COR-L47 (cell line): ENCODE measurements at places on chromosomes 1 and 21.

GRCh38 chr21:28632755-28633408 lies 359.8 kb downstream of the LTN1 start:
- DNase-seq = no peak

DNA sequence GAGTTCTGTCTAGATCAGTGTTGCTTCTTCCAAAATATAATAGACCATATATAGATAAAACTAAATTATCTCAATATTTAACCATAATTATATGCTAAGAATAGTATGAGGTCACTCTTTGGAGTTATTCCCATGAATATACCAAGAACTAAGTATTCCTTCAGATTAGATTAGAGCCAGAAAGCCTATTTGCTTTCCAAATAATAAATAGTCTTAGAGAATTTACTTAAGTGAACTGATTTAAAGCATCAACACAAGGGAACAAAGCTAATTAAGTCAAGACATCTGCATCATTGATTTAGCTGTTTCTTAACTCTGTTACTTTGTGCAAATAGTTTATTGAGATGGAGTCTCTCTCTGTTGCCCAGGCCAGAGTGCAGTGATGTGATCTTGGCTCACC lies 35.7 kb downstream of the FNBP1L start:
- DNase-seq = no peak

DNA sequence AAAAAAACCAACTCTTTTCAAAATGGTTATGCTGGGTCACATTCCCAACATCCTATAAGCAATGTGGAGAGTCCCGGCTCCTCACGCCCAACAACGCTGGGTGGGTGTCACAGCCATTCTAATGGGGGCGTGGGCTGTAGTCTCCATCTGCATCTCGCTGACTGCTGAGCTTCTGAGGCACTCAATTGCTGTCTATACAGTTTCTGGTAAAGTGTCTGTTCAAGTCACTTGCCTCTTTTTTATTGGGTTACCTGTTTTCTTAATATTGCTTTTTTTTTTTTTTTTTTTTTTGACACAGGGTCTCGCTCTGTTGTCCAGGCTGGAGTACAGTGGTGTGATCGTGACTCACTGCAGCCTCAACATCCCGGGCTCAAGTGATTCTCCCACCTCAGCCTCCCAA lies 54.8 kb downstream of the GNB1 start:
- DNase-seq = no peak

DNA sequence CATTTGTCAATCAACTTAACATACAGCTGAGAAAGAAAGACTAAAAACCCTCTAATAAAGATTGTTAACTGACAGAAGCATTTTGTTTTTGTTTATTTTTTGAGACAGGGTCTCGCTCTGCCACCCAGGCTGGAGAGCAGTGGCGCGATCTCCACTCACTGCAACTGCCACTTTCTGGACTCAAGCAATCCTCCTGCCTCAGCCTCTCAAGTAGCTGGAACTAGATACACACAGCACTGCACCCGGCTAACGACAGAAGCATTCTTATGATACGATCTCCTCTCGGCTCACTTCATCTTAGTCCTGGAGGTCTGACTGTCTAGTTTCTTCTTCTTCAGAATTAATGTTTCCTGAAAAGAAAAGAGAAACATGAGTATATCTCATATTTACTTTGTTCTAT lies 23.5 kb downstream of the RSPH1 start:
- DNase-seq = no peak

DNA sequence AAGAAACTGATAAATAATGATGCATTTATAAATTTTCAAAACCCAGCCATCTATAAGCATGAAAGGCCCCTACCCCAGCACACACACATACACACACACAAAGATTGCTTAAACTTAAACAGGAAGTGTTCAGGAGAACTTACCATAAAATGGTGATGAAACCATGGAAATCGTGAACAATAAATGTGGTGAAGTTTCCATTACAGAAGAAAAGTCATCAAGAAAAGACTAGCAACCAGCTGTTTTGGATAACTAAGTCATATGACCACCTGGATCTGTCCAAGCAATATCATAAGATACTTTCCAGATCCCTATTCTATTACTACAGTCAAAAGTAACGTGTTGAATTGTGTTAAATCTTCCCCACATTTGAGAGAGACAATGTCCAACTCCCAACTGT lies 24.1 kb downstream of the RGS5 start:
- DNase-seq = no peak

DNA sequence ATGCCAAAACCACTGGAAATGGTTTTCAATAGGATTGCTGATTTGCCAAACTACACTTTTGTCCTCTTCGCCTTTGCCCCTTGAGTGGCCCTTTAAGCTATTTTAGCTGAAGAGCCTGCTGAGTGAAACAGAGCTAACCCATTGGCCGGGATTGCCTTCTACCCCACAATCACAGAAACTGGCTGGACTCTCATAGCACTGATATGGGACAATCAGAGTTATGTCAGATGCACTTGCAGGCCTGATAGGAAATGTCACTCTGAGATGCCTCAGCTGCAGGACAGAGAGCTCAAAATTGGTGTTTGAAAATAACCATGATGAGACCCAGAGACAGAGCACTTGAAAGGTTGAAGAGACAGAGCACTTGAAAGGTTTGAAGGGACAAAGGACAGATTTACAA lies 354.4 kb downstream of the BRINP2 start:
- DNase-seq = no peak

GRCh38 chr1:205980237-205980870 lies 22.8 kb downstream of the RAB7B start:
- DNase-seq = no peak

DNA sequence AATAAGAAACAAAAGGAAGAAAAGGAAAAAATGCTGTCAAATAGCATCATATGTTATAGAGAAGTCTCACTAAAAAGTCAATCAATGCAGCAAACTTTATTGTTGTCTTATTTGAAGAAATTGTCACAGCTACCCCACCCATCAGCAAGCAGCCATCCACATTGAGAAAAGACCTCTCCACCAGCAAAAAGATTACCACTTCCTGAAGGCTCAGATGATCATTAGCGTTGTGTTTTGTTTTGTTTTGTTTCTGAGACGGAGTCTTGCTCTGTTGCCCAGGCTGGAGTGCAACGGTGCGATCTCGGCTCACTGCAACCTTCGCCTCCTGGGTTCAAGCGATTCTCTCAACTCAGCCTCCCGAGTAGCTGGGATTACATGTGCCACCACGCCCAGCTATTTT lies 29.0 kb downstream of the ATP2B4 start:
- DNase-seq = no peak

- no peak for DNase-seq
Observed at GRCh38 chr1:198858033-198858432, 219.2 kb downstream of the PTPRC start.

- peak; percentile 19 for DNase-seq
Observed at GRCh38 chr21:27388825-27389224, 421.9 kb upstream of the ADAMTS5 start.

DNA sequence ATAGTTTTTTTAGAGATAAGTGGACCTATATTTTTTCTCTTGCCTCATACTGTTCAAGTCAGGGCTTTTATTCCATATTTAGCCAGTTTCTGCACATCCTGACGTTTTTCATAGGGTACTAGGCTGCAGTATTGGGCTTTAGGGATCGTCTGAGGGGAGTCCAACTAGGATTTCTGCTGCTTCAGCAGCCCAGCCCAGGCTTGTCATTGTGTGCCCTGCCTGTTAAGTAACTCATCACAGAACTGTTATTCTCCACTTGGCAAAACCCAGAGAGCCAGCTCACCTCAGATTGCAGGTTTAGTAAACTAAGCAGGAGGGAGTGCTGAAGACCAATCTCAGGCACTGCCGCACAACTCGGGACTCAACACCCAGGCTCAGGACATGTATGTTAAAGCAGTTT lies 2.8 kb downstream of the GALNT2 start:
- DNase-seq = no peak

GRCh38 chr1:217660353-217661062 lies 29.4 kb downstream of the SPATA17 start:
- peak; percentile 1 for DNase-seq

- DNase-seq = no peak
Observed at GRCh38 chr1:219220945-219221344, 47.3 kb downstream of the LYPLAL1 start.

GRCh38 chr1:23194119-23194984 lies 22.9 kb downstream of the HTR1D start:
- no peak for DNase-seq

- no peak for DNase-seq
Observed at GRCh38 chr1:109757936-109758786, 5.6 kb downstream of the EPS8L3 start.

- DNase-seq = no peak
Observed at GRCh38 chr1:66231681-66232463, 302.1 kb upstream of the SGIP1 start.

- no peak for DNase-seq
Observed at GRCh38 chr1:207009182-207009850, 23.2 kb downstream of the C1orf116 start.

GRCh38 chr1:241716915-241717656 lies 65.0 kb downstream of the WDR64 start:
- no peak for DNase-seq

GRCh38 chr1:118202076-118202608 lies 17.1 kb upstream of the SPAG17 start:
- DNase-seq = no peak

DNA sequence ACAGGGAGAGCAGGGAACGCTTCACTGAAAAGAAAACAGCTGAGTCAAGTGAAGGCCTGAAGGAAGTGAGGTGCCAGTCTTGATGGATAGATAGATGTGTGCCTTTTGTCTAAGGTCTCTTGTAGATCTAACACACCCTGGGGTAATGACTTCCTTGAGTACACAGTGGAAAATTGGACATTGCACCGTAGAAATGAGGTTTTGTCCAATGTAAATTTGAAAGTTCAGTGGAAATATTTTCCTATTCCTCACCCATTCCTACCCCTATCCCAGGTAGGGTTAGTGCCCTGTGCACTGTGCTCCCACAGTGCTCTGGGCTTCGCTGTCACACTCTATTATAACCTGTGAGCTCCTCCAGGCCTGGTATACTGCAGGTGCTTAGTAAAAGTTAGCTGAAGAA lies 24.3 kb downstream of the ZMYND12 start:
- DNase-seq = no peak

GRCh38 chr1:71307451-71307850 lies 226.6 kb upstream of the ZRANB2 start:
- DNase-seq = no peak

GRCh38 chr21:45949928-45950739 lies 31.4 kb upstream of the COL6A1 start:
- DNase-seq = no peak

- DNase-seq = peak; percentile 80
Observed at GRCh38 chr1:39720094-39720999, 18.3 kb upstream of the PPIE start.

DNA sequence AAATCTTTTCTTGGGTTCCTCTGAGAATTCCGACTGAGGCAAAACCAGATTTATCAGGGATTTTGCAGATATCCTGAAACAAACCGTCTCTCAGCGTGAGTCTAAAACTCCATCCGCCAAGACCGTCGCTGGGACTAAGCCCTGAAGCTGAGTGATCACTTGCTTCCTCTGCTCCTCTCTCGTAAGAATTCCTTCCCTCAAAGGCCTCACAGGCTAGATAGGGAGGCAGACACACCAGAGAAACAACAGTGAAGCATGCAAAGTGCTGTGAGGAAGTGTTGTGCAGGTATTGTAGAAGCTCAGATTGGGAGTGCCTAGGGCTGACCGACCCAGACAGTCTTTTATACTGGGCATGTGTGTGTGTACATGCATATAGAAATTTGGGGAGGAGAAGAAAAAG lies 119.1 kb downstream of the RGS7 start:
- DNase-seq = no peak
